T-helper 1 cell (primary cell): ENCODE measurements at places on chromosomes 4 and X.

GRCh38 chr4:113610537-113610936 lies 151.0 kb downstream of the CAMK2D start:
- no peak for DNase-seq

- DNase-seq = no peak
Observed at GRCh38 chr4:156547439-156547838, 424.2 kb downstream of the PDGFC start.

DNA sequence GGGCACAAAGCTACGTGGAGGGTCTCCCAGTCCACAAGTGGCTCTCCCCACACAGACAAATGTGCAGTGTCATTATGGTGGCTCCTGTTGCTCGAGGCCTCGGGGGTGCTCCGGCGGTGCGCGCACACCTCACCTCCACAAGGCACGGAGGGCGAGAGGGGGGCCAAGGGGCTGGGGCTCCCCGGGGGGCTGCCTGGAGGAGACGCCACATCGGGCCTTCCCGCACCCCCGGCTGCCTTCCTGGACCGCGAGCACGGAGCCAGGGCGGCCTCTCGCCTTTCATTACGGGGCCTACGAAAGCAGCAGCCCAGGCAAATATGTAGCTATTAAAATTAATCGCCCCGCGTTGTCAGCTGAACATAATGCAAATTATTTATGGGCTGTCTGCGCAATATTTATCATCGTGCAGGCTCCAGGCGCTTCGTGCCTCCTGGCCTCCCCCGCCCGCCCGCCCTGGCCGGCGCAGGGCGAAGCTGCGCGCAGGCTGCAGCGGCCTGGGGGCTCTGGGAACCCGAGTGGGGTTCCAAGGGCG lies 70.8 kb upstream of the BCOR start:
- no peak for DNase-seq

DNA sequence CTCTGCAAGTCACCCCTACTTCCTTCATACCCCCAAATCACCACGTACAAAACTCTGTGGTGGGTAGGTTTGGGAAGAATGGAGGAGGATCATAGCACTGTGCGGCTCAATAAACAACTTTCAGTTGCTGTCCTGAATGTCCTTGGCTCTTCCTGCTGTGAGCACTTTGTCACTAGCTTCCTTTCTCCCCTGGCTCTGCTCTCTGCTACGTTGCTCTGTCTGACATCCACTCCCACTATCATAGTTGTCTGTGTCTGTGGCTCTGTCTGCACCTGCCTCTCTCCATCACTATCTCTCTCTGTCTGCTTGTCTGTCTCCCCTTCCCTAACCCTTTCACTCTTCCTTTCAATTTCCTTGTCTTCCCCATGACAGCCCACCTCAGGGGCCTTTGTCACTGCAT lies 21.2 kb upstream of the SMPX start:
- no peak for DNase-seq

- DNase-seq = no peak
Observed at GRCh38 chr4:99166544-99166943, 22.4 kb upstream of the ADH4 start.

DNA sequence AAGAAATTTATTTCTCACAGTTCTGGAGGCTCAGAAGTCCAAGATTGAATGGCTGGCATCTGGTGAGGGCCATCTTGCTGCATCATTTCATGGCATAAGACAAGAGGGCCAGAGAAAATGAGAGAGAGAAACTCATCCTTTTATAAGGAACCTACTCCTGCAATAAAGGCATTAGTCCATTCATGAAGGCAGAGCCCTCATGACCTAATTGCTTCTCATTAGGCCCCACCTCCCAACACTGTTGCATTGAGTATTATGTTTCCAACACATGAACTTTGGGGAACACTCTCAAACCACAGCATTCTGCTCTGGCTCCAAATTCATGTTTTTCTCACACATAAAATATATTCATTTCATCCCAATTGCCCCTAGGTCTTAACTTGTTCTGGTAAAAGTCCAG lies 14.2 kb downstream of the RNF175 start:
- no peak for DNase-seq

DNA sequence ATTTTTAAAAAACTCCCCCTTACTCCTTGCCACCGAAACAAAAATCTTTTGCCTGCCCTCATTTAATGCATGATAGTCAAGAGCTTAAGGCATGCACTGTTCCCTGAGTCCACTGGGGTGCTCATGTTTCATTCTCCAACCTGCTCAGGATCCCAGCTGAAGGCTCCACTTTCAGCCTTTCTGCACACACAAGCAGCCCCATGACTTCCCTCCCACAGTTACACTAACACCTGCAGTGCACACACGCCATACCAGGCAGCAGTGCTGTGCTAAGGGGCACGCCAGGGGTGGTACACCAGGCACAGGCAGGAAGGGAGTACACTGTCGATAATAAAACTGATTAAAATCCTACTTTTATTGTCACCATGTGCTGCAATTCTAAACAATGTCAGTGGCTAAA lies 385.2 kb downstream of the BMPR1B start:
- no peak for DNase-seq

DNA sequence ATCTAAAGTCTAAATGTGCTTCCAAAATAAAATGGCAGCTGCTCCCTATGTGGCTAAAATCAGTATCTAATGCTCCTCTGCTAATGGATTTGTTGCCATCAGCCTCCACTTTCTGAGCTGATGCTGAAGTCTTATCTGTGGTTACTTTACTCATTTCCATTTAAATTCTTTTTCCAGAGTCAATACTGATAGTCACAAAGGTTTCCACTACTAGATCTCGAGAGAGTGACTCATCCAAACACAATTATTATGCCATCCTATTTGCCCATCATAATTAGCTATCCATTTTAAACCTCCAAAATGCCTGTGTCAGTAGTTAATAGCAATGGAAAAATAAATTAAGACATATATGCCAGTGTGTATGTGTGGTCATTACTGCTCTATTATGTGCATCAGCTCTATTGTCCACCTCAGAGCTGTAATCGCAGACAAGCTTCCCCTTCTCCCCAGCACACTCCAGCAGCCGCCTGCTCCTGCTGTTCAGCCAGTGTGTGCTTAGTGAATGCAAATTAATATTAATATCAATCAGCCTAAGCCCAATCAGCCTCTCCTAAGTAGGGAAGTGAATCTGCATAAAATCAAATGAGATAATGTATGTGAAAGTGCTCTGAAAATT lies 199.8 kb upstream of the ZIC3 start:
- no peak for DNase-seq
